Cerebellar nuclear complex (tissue), 1 donor: ENCODE measurements at places on chromosomes 6 and 20.

DNA sequence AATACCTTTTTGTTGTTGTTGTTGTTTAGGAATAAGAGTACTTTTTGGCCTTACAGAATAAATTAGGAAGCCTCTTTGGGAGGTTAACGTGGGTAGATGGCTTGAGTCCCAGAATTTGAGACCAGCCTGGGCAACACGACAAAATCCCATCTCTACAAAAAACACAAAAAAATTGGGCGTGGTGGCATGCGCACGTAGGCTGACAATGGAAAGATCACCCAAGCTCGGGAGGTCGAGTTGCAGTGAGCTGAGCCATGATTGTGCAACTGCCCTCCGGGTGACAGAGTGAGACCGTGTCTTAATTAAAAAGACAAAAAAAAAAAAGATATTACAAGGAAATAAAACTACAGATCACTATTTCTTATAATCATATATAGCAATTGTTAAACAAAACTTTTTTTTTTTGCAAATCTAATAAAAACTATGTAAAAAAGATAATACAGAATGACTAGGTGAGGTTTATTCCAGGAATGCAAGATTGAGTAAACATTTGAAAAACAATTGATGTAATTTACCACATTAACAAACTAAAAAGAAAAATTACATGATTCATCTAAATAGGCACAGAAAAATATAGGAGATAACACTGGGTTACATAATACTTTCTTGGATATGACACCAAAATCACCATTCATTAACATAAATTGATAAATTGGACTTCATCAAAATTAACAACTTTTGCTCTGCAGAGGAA lies 43.6 kb upstream of the ASCC3 start:
- DNase-seq = no peak

DNA sequence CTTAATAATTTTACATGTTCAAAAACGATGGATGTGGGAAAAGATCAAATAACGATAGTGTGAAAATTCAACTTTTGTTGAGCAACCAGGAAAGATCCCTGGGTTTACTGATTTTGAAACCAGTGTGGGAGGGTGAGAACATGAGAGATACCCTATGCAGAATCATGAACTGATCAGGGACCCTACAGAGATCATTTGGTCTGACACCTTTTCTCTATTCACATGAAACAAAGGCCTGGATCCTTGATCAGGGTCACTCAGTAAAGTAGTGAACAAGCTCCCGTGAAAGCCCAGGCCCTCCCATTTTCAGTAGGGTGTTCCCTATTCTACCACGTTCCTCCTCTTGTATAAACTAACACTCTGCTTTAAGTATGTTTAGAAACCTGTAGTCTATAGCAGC lies 60.5 kb upstream of the DUSP22 start:
- DNase-seq = no peak

GRCh38 chr6:151948002-151948743 lies 140.7 kb downstream of the ESR1 start:
- DNase-seq = no peak

DNA sequence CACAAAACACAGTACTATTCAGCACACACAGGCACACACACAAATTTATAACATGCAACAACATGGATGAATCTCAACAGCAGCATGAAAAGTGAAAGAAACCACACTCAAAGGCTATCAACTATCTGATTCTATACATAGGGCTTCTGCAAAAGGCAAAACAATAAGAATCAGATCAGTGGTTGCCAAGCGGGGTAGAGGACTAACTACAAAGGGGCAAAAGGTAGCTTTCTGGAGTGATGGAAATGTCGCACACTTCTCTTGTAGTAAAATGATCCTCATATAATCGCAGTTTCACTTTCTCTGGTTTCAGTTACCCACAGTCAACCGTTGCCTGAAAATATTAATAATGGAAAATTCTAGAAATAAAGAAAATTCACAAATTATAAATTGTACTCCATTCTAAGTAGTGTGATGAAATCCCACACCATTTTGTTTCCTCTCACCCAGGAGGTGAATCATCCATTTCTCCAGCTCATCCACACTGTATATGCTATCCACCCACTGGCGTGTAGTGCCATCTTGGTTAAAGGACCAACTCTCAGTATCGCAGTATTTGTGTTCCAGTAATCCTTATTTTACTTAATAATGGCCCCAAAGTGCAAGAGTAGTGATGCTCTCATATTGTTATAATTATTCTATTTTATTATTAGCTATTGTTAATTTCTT lies 12.8 kb upstream of the PLN start:
- DNase-seq = no peak

GRCh38 chr20:47857187-47857568 lies 71.9 kb upstream of the SULF2 start:
- DNase-seq = no peak

DNA sequence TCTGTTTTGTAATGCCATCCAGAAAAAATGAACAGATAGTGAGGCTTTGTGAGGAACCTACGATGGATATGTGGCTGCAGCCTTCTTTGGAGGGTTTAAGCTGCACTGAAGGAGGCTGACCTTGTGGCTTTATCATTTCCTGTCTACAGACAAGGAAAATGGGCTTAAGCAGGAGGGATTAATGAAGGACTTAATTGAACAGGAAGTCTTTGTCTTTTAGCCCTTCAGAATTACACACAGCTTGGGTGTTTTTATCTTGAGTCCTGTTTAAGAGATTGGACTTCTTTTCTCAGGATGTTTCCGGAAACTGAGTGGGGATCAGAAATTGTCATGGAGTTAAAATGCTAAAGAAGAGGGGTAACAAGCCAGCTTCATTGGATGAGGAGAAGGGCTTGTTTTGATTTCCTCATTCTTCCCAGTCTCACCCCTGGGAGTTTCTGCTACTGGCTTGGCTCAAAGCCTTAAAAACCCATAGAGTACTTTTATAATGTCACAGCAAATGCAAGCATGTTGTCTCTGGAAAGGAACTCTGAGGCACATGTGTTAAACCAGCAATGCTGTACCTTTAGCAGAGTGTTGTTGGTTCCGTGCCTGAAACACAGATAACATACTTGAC lies 193.6 kb downstream of the JARID2 start:
- no peak for DNase-seq

GRCh38 chr6:154937306-154938220 lies 57.6 kb upstream of the TIAM2 start:
- DNase-seq = no peak

- DNase-seq = no peak
Observed at GRCh38 chr6:155861821-155862220, 406.2 kb upstream of the NOX3 start.

DNA sequence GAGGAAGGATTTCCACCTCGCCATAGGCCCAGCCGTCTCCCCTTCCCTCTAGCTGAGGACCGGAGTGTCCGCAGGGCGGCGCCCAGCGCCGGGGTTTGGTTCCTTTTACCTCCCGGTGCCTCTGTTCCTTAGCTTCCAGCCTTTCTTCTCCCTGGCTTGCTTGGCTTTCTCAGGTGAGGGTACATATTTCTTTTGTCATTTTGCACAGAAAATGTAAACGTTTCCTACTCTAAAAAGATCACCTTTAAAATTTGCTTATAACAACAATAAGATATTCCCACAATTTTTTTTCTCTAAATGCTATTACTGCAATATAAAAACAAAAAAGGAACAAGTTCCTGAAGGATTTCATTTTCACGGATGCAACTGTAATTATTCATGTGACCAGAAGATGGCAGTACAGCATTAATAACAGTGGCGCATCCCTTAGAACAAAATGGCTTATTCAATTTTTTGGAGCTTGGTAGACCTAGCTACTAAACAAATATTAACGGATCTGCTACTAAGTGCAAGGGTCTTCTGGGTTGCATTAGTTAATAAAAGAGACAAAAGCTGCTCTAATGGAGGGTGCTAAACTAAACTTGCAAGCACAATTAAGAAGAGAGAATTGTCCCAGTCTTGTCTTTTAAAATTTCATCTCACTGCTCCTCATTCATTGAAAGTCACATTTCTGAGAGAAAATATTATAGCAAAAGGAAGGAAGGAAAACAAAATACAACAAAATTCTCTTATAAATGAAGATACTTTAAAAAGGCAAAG lies 172.9 kb downstream of the ADGRG6 start:
- no peak for DNase-seq

GRCh38 chr6:134178161-134179044 lies 126.0 kb upstream of the SLC2A12 start:
- DNase-seq = peak; percentile 85

GRCh38 chr20:46134716-46135115 lies 16.6 kb downstream of the CD40 start:
- no peak for DNase-seq

DNA sequence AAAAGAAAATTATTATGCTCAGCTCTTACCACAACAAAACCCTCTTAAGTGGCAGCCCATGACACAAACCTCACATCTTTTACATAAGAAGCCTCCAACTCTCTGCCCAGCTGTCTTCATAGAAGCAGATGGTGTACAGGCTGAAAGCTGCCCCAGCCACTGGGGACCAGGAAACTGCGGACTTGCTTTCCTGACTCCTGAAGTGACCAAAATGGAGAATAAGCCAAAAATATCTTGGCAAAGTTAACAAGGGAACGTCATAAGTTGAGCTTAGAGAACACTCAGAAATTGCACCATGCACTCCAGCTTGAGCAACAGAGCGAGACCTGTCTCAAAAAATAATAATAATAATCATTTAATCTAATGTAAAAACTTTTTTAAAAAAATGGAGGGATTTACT lies 160.3 kb upstream of the CDYL start:
- DNase-seq = no peak

DNA sequence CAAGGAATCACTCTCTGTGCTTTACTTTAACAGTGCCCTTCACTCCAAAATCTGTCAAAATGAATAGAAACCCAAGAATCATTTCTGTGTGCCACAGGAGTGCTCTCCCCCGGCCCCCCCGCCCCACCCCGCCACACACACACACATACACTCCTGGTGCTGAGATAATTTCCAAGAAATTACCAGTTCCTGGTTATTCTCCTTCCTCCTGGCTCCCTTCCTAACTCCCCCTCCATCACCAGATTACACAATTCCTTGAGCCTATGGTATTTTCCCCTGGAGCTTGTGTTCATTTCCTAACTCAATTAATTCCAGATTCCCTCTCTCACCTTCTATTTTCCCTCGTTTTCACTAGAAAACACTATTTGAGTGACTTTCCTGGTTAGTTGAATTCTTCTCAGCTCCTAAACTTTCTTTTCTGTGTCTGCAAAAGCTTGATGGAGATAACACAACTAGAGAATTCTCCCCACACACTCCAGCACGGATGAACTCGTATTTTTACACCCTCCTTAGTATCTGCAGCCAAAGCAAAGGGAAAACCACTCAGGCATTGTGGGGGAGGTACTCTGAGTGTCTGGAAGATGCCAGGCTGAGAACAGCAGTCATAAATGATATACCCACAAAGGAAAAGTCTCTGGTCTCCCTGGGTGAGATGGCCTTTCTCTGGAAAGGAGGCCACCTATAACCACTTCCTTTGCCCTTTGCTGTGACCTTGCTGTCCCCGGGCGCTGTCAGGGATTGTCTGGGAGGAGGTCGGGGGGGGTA lies 1.9 kb upstream of the SLC24A3 start:
- DNase-seq = no peak

DNA sequence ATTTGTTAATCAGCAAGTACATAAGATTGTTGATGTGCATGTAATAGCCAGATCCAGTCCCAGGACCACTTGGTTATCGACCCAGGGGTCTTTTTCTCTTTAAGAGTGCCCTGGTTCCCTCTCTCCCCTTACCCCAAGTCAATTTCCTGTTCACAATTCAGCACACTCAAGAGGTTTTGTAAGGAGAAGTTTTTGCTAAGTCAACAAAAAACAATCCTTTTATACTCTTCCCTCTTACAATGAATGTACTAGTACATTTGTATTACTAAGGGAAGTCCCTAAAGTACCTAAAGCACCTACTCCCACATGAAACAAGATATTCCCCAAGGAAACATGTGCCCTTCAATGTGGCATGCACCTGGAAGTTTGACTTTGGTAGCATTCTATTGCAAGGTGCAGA lies 1.6 kb upstream of the NT5DC1 start:
- DNase-seq = no peak

- DNase-seq = no peak
Observed at GRCh38 chr20:51437182-51437924, 105.2 kb downstream of the NFATC2 start.

GRCh38 chr6:14428269-14428668 lies 310.7 kb downstream of the CD83 start:
- no peak for DNase-seq

DNA sequence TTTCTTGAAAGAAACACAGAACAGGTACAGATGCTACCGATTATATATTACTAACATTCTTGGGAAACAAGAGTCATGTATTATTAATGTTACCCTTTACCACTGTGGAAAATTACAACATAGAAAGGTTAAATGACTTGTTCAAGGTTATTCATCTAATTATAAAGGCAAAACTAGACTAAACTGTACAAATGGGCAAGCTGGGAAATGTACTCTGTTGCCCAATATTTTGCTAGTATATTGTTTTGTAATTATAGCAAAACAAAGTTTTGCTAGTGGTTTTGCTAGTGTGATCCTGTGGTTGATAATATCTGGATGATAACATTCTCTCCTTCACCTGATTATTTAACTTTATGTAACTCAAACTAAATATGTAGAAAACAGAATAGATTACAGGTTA lies 96.5 kb downstream of the TINAG start:
- DNase-seq = no peak

DNA sequence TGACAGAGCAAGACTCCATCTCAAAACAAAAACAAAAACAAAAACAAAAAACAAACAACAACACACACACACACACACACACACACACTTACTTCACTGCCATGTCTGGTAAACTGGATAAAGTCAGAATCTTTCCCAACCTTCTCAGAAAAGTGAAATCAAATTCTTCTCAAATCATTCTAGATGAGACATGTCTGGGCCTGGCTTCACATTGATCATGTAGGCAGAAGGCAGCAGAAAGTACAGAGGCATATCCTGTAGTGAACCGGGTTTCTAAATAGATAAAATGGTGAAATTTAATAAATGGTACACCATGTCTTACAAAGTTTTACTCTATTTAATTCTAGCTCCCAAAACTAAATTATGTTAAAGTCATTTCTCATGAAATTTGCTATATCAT lies 14.9 kb upstream of the MRS2 start:
- no peak for DNase-seq

DNA sequence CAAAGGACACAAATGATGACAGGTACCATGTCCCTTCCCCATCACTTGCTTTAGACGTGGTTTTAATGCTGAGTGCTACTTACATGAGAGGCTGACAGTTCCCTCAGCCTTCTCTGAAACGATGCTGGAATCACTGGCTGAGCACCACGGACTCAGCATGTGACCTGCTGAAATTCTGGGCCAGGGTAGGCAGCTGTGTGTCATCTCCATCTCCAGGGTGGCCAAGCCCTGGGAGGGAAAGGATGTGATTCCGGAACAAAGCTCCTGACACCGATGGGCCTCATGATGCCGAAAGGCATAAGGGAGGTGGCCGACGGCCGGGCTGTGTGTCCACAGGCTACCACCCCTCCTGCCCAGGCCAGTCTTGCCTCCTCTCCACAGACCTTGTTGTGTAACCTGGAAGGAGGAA lies 184.3 kb upstream of the CST7 start:
- DNase-seq = no peak

DNA sequence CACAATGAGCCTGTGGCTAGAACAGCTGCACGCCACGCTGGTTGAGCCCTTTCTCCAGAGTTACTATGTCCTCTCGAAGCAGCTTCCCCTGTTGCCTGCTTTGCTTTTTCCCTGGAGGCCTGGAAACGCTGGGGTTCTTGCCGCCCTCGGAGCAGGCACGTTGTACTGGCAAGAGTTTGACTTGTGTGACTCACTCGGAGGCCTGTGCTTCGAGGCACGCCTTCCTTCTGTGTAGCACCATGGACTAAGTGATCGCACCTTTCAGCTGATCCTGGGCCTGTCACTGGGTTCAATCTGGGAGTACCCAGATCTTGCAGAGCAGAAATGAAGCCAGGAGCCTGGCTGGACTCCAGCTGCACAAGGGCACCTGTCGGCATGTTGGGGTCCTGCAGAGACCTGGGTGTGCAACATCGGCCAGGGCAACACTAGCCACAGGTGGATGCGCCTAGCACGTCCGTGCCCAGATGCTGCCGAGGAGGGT lies 5.2 kb downstream of the INSM1 start:
- no peak for DNase-seq
